HT1080 (cell line): ENCODE measurements at places on chromosomes 3 and 15. TPM values are rescaled to one million over a fixed set of nuclear protein-coding genes. Genes with fewer than 3 reads are reported as not detected.
A peak's percentile ranks its signal among the peaks of the same experiment; 100 is the strongest.

DNA sequence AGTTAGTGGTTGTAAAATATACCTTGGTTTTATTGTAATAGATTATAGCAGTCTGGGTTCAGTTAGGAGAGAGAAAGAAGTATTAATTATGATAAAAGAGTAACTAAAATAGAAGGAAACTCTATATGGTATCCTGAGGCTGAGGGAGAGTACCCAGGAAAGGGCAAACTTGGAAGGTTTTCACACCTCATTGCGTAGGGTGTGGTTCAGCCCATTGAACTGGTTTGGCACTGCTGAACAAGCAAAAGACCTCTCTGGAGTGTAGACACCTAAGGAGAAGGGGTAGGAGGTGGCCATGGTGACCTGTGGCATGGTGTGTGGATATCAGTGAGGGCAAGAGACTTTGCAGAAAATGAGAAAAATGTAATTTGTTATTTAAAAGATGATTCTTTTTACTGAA lies 63.5 kb downstream of the STT3B start:
- DNase-seq: no peak

GRCh38 chr3:67923796-67924195 lies 269.4 kb upstream of the SUCLG2 start:
- DNase-seq: no peak

DNA sequence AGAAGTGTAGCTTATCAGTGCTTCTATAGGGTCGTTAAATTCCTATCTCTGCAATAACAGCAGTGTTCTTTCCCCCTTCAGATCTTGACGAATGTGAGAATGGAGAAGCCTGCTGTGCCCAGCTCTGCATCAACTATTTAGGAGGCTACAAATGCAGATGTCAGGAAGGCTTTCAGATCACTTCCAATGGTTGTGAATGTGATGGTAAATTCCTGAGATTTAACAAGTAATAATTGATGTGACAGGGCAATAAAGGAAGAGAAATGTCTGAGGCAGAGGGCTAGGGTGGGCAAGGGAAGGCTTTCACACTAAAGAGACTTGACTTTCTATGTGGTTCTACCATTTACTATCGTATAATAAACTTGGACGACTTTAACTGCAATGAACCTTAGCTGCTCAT lies 711.7 kb upstream of the GOLIM4 start:
- no peak for DNase-seq

DNA sequence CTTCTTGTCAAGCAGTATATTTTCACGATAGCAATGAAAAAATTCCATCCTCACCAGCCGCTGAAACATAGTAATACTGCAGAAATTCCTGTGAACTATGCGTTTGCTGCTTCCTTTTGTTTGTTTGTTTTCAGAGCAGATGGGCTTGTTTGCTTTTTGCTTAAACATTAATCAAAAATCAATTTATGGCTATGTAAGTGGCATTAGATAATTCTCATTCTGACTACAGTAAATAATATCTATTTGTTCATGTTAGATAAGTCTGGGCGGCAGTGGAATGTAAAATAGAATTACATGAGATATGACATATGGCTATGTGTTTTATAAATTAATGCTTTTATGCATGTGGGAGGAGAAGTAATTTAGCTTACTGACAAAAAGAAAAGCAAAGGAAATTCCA lies 163.7 kb downstream of the PGPEP1L start:
- DNase-seq: no peak

GRCh38 chr3:46730819-46731218 lies 13.2 kb upstream of the PRSS50 start:
- no peak for DNase-seq

- no peak for DNase-seq
Measured at GRCh38 chr3:107910713-107911259, 180.0 kb downstream of the CD47 start.

- no peak for DNase-seq
Measured at GRCh38 chr3:32136703-32137102, 30.3 kb downstream of the GPD1L start.

GRCh38 chr3:158845765-158846350 lies 44.0 kb downstream of the MFSD1 start:
- peak; percentile 71 for DNase-seq

- DNase-seq: no peak
Measured at GRCh38 chr3:69560116-69560515, 174.2 kb upstream of the FRMD4B start.

- DNase-seq: no peak
Measured at GRCh38 chr3:116190095-116190494, 255.2 kb downstream of the LSAMP start.

DNA sequence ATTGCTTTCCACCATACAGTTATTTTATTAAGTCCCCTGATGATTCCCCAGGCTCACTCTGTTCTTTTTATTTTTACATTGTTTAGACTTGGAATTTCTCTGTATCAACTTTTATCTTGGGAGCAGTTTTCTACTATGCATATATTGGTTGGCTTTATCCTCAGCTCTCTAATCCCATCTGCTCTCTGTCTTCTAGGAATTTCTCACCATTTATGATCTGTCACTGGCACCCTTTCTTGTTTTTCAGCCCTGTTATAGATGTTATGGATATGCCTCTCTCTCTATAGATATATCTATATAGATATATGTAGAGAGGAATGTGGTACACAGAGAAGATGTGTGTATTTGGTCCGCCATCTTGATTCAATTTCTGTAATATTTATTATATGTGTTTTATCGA lies 90.5 kb downstream of the SH3GL3 start:
- no peak for DNase-seq

DNA sequence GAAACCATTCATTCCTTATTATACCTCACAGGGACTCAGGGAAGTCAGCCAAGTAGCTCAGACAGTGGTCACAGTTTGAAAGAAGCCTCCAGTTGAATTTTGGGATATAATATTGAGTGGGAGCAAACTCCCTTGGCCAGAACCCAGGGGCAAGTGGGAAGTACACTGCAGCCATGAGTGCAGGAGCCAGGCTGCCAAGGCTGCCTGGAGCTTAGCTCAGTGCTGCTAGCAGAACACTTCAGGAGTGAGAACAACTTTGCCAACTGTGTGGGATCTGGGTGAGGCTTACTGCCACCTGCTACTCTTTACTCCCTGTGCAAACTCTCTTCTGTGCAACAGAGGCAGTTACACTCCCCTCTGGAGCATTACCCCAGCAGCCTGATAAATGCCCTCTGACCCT lies 4.6 kb downstream of the OR5K3 start:
- no peak for DNase-seq

DNA sequence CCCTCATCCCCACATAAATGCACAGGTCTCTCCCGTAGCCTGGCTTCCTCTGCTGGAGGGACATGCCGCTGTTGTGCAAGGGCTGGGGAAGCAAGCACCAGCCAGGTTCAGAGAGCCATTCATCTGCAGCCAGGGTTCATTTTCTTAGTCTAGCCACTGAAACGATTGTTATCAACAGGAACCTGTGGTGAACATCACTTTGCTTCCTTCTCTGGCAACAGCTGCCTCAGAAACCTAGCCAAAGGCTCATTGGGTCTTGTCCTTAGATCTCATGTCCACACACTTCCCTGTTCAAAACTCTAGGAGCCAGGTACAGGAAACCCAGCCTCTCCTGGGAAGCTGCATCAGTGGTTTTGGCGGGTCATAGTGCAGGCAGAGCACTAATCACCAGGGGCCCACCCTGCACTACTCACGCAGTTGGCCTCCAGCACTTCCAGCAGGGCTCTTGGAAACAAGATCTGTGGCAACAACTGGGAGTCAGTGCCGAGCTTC lies 47.0 kb downstream of the OXNAD1 start:
- peak; percentile 55 for DNase-seq

DNA sequence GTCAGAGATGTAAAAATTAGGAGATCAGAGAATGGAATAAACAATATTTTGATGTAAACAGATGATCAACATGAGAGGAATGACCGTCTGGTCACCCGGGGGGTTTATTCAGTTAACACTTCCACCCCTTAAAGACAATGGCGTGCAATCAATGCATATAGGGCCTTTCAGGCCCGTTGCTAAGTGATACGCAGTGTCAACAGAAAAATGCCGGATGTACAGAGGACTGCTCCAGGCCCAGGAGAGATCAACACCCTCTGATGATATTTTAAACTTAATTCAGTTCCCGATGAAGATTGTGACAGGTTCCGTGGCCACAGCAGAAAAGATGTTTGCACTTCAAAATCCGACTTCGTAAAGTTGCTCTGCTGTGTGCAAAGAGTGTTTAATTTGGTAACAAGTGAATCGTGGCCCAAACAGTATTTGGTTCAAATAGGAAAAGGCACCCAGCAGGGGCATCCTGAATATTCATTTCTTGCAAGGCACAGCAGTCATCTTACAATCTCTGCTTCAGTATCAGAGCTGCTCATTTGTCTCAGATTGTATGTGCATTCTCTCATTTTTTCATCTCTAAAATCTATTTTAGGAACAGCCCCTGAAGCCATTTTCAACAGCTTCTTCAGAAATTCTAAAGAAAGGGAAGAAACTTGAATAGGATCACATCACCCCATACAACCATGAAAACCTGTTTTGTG lies 72.6 kb downstream of the FOXB1 start:
- DNase-seq: no peak

Gene SPINK8
- total RNA-seq: not detected in 2 replicates

Gene CNTN3
- total RNA-seq: 2.8 and 3.0 TPM in 2 replicates

Gene PPIP5K1
- total RNA-seq: 4.1 and 6.7 TPM in 2 replicates

Gene CACNA2D2
- total RNA-seq: 0.56 TPM in 1 of 2 replicates, not detected in the other
